ENCODE measurements at places on chromosomes 6 and 20. TPM values are rescaled to one million over a fixed set of nuclear protein-coding genes. Genes with fewer than 3 reads are reported as not detected.

- peak; percentile 66 for DNase-seq
Observed at GRCh38 chr6:26017632-26017966, 55.0 kb downstream of the TRIM38 start.

SLC16A10 gene
- 37.4 TPM for total RNA-seq

GRCh38 chr20:10253780-10254179 lies 35.1 kb downstream of the SNAP25 start:
- no peak for DNase-seq

GRCh38 chr6:16649241-16649640 lies 112.0 kb downstream of the ATXN1 start:
- DNase-seq, result no peak

- no peak for DNase-seq
Observed at GRCh38 chr6:157944983-157945931, 36.4 kb upstream of the SYNJ2 start.

GRCh38 chr6:31899882-31900722 lies 1.8 kb downstream of the ZBTB12 start:
- no peak for DNase-seq

PGC gene
- not detected for total RNA-seq

LRRC73 gene
- total RNA-seq, result 0.44 TPM

- DNase-seq, result no peak
Observed at GRCh38 chr6:17001188-17001587, 100.7 kb upstream of the STMND1 start.

DNA sequence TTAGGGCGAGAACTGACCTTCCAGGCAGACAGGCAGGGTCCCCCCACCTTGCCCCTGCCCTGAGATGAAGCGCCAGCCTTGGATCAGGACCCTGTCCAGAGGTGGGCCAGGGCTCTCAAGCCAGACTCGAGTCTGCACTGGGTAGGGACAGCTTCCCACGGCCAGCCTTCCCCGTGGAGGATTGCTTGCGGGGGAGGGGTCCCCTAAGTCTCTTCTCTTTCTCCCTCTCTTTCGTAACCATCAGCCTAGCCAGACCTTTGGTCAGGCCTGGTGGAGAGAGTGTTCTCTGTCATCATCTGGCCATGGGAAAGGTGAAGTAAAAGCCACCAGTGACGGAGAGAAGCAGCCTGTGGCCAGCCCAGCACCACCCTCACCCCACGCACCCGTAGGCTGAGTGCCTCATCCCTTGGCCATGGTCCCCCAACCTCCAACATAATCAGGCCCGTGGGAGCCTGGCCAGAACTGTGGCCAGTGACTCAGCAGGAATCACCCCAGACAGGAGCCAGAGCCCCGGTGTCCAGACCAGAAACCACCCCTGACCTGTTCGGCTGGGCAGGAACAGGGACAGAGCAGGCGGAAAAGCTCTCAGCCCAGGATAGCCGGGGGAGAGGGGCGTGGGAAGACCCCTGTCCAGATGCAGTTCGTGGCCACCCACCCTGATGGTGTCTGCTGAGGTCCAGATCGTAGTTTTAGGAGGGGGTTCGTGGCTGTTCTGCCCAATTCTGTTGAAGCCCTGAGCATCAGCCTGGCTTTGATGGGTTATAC lies 47.1 kb downstream of the SNAI1 start:
- DNase-seq, result no peak

DNA sequence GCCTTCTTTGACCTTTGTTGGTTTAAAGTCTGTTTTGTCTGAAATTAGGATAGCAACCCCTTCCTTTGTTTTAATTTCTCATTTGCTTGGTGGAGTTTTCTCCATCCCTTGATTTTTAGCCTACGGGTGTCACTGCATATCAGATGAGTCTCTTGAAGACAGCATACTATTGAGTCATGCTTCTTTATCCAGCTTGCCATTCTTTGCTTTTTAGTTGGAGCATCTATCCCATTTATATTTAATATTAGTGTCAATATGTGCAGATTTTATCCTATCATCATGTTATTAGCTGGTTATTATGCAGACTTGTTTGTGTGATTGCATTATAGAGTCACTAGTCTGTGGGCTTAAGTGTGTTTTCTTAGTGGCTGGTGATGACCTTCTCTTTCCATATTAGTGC lies 622.2 kb downstream of the MMUT start:
- no peak for DNase-seq

- peak; percentile 51 for DNase-seq
Observed at GRCh38 chr20:47727170-47727880, 58.0 kb downstream of the SULF2 start.

ULBP3 gene
- 2.4 TPM for total RNA-seq

DNA sequence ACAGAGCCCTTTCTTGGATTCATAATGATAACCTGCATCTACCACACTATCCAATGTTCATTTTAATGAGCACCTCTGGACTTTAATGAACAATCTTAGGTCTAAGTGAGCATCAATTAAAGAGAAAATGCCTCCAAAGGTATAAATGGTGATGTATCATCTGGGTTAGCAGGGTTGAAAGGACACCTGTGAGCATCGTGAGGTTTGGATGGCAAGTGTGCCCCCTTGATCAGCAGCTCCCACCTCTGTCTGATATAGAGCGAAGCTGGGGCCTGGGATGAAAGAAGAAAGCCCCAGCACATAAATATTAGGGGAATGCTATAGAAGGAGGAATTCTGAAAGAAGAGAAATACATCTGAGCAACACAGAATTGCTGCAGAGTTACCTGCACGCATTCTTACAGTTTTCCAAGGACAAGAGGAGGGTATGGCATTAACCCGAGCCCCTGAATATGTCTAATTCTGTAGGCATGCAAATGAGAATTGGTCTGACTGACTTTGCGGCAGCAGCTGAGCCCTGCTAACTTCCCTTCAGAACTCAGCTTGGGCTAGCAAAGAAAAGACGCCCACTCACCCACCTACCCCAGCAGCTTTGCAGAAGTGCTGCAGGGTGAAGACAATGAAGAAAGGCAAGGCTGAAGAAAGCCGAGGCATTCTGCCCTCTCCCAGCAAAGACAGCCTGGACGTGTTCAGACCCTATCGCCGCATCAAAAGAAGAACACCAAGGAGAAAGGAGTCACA lies 136.2 kb downstream of the GMPR start:
- DNase-seq, result no peak

DNA sequence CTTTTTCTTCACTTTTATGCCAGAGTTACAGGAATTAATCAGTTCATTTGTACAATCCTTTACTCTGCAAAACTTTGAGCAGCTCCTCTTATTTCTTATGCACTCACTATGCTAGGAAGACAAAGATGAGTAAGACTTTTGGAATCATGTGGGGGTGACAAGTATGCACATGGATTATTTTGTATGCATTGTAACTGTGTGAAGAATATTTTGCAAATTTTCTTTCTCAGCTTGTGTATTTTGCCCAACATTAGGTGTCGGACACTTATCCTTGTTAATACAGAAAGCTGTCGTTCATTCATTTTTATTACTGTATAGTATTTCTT lies 88.6 kb downstream of the PPP1R14C start:
- no peak for DNase-seq

BPIFA1 gene
- not detected for total RNA-seq

DNA sequence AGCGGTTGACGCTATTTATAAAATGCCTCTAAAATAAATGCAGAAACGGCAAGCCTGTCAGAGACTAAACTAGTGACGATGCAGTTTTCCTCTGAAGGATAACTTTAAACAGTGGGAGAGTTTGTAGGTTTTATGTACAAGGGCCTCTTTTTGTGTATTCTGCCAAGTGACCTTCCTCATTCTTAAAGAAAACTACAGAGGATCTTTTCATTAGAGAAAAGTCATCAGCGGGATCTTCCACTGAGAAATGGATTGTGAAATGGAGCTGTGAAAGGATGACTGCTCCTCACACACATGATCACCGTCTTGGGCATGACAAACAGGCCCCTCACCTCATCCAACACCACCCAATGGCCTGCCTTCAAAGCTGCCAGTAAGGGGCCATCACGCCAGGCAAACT lies 89.0 kb upstream of the LYRM2 start:
- DNase-seq, result no peak

Data from lower leg skin (tissue), 4 donors.